SW 1271 (cell line): ENCODE measurements at places on chromosomes 5 and 9.

- DNase-seq = no peak
Observed at GRCh38 chr5:1967736-1968135, 85.0 kb upstream of the IRX4 start.

- DNase-seq = no peak
Observed at GRCh38 chr5:39638813-39639212, 214.0 kb upstream of the DAB2 start.

- DNase-seq = no peak
Observed at GRCh38 chr5:80037366-80037765, 2.2 kb downstream of the THBS4 start.

- no peak for DNase-seq
Observed at GRCh38 chr5:35095366-35095765, 47.6 kb upstream of the AGXT2 start.

DNA sequence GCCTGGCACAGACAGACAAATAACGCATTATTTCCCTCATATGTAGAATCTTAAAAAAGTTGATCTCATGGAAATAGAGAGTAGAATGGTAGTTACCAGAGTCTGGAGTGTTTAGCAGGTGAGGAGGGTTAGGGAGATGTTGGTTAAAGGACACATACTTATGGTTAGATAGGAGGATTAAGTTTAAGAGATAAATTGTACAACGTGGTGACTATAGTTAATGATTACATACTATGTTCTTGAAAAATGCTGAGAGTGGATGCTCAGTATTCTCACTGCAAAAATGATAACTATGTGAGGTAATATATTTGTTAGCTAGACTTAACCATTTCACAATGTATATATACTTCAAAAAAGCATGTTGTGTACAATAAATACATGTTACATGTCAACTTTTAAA, 38.0 kb downstream of the CERT1 start:
- DNase-seq = no peak

DNA sequence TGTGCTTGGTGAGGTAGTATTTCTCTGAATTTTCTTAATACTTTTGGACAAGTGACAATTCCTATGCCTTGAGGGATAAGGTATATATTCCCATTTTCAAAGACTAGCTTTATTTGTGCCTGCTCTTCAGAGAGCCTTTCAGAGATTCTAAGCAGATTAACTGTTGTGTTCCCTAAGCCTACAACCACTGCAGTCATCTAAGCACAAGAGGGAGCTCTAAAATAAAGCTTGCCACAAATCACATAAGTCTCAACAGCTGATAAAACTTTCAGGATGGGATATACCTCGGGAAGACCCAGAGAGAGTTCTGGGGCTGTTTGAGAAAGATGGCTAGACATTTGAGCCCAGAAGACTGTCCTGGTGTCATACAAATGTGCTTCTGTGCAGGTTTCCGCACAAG, 157.3 kb downstream of the CYLC2 start:
- DNase-seq = peak; percentile 16

GRCh38 chr5:67494186-67494855, 297.7 kb upstream of the CD180 start:
- no peak for DNase-seq

DNA sequence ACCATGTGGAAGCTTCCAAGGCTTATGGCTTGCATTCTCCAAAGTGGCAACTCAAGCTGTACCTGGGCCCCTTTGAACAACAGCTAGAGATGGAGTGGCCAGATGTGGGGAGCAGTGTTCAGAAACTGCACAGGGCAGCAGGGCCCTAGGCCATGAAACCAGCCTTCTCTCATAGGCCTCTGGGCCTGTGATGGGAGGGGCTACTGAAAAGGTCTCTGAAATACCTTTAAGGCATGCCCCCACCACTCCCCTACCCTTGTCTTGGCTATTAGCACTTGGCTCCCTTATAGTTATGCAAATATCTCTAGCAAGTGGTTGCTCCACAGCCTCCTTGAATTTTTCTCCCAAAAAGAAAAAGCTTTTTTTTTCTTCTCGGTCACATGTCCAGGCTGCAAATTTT, 1014.6 kb downstream of the DTWD2 start:
- no peak for DNase-seq

GRCh38 chr9:126380447-126380846, 53.8 kb downstream of the MVB12B start:
- no peak for DNase-seq

- DNase-seq = no peak
Observed at GRCh38 chr9:89853161-89853560, 248.3 kb downstream of the GADD45G start.

GRCh38 chr5:14417276-14417730, 164.3 kb upstream of the OTULINL start:
- no peak for DNase-seq

GRCh38 chr5:106894964-106895363, 775.8 kb downstream of the EFNA5 start:
- DNase-seq = no peak

DNA sequence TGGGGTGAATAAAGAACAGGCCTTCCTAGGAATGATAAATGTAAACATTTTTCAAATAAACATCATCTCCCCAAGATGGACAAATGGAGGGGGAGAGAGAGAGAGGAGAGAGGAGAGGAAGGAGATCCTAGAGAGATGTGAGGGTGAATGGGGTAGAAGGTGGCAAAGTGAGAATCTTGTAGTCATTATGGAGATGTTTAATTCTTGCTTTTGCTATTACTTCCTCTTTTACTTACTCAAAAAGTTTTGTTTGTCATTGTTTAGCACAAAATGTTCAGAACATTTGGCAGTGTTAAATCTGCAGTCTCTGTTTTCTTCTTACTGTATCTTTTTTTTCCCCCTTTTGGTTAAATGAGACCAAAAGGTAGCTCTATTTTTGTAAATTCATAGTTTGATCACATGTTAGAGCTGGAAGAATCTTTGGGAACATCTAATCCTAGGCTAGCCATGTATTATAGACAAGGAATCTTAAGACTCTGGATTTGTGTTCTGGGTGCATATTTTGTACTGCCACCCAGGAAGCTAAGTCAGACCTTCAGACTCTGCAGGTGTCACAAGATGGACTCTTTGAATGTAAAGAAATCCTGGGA, 266.1 kb downstream of the NTRK2 start:
- no peak for DNase-seq

- DNase-seq = no peak
Observed at GRCh38 chr5:39447968-39448367, 23.2 kb upstream of the DAB2 start.

DNA sequence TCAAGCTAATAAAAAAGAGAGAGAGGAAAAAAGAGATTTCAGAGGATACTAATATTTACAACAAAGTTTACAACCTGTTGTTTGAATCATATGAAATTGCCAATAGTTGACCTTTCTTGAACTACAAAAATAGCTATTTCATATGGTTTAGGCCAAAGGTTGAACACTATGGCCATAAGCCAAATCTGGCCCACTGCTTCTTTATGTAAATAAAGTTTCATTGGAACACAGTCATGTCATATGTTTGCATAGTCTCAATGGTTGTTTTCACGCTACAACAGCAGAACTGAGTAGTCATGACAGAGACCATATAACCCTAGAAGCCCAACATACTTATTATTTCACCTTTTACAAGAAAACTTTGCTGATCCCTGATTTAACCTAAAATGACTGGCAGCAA, 20.9 kb downstream of the SEMA5A start:
- no peak for DNase-seq

DNA sequence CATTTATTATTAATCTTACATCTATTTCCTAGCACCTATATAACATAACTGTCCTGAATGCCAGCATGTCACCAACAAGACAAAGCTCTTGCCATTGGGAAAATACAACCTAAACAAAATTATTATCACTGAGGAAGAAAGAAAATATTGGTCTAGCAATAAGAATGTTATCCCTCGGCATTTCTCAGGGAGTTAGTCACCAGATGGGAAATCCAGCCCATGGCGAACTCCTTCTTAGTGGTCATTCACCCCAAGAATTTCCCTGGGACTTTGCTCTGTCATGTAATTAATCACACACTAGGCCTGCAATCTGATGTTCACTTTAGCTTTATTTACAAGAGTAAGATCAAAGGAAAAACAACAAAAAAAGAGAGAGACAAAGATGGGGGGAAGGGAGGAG, 56.1 kb upstream of the TAS2R1 start:
- DNase-seq = no peak

- no peak for DNase-seq
Observed at GRCh38 chr9:126797903-126798302, 6.9 kb upstream of the ZBTB43 start.

DNA sequence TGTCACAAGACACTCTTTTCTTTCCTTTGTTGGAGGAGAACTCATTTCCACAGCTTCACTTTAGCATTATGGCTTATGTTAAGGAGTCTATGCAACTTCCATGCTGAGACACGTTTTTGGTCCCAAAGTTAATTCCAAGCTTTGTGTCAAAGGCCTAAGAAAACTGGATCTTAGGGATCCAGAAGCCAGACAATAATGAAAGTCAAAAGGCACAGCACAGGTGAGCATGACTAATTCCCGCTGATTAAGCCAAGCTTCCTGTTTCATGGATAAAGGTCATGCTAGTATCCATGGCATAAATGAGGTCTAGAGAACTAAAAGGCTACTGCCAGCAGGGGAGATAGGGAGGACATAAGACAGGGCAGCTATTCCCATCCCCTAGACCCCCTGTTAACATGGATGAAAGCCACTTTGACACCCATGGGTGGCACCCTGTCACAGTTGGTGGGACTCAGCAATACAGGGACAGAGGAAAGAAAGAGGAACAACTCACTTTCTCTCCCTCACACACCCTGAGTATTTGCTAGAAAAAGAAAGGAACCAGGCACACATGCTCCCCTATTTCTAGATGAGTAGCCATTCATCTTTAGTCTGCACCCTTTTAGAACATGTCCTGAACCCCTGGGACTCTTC, 438.1 kb upstream of the CDH9 start:
- DNase-seq = no peak

DNA sequence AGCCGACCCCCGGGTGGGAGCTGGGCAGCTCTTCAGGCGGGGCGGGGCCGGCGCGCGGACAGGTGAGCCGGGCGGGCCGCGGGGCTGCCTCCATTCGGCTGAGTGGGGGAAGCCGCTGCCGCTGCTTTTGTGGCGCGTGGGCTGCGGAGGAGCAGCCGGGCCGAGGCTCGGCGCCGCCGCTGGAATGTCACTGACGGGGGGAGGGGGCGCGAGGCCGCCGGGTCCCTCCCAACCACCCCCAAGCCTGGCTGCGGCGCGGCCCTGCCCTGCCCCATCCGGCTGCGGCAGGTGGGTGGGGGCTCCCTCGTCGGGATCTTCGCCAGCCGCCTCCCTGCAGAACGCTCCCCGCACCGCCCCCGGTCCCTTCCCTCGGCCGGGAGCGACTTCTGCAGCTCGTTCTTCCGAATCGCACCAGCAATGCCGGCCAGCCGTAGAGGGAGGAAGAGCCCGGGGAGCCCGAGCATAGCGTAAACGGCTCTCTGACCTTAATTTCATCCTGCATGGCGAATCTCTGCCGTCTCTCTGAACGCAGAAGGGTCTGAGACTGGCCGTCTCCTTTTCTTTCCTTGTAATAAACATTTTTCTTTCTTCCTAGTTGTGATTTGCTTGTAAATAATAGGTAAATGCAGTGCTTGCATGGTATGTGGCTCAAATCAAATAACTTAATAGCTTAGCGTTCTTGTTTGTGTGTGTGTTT, 505 bp downstream of the SPTAN1 start:
- DNase-seq = no peak

DNA sequence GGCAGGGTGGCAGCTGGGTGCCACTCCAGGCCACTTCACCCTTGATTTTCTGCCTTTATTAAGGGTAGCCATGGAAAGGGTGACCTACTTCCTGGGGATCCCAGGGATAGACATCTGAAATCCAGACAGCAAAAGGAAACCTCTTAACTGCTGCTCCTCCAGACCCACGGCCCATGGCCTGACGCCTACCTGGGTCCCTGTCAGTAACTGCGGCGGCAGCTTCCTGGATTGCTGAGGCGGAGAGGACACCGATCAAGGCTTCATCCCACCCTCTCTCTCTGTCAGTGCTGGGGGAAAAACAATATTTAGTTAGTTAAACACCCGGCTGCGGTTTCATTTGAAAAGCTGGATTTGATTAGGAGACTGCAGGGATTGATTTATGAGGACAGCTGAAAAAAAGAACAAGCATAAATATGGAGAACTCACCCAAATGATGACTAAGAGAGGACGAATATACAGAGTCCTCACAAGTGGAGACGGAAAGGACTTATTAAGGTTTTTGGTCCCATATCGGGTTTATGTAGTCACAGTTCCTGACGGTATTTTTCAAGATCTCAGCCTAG, 158.7 kb upstream of the KLF4 start:
- no peak for DNase-seq

GRCh38 chr9:134497283-134497860, 144.2 kb upstream of the COL5A1 start:
- no peak for DNase-seq
